ENCODE measurements at places on chromosomes 7 and 10. TPM values are rescaled to one million over a fixed set of nuclear protein-coding genes. Genes with fewer than 3 reads are reported as not detected.

GRCh38 chr10:117860135-117860534 lies 186.6 kb downstream of the RAB11FIP2 start:
- H3K27me3 ChIP-seq, result no peaks in the 10 kb centered on the region
- H3K4me1 ChIP-seq, result no peaks in the 10 kb centered on the region
- no peaks in the 10 kb centered on the region for H3K36me3 ChIP-seq
- DNase-seq, result no peak

DNA sequence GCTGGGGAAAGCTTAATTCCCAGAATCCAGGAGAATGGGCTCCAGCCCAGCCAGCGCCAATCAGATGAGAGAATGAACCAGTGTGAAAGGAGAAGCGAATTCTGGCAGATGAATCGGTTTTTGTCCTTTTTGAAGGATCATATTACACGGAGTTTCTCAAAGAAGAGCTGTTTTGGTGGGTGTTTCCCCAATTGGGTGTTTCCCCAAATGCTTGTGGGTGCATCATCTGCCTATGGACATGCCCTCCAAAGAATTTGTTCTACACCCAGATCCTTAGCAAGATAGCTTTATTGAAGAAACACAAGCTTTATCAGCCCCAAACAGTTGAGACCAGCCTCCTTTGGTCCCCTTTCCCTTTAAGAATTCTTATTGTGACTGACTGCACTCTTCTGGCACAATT lies 186.5 kb upstream of the GPR26 start:
- no peaks in the 10 kb centered on the region for H3K36me3 ChIP-seq
- H3K4me3 ChIP-seq, result no peak overlapping the region
- H3K27ac ChIP-seq, result no peak overlapping the region
- no peak for DNase-seq

GRCh38 chr7:143396625-143397556 lies 11.8 kb downstream of the EPHA1 start:
- no peak for DNase-seq
- no peak overlapping the region for H3K27ac ChIP-seq
- H3K4me1 ChIP-seq, result peaks cover 32% of the 10 kb centered on the region
- peaks cover 18% of the 10 kb centered on the region for H3K36me3 ChIP-seq

DNA sequence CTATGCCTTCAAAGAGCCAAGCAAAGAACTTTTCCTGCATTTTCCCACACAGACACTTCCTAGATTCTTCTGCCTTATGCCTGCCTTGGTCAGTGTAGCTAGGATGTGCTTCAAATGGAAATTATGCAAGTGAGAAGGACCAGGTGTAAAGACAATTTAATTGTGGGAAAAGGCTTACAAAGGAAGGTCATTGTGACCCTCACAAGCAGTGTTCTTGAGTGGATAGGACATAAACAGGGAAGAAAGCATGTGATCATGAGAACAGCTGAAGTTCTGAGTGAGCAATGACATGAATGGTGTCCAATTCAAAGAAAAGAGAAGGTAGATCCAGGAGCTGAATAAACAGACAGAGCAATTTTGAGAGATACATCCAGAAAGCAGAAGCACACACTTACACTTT lies 1.3 kb upstream of the PIP start:
- no peaks in the 10 kb centered on the region for H3K36me3 ChIP-seq
- H3K4me1 ChIP-seq, result no peaks in the 10 kb centered on the region
- DNase-seq, result no peak
- no peak overlapping the region for H3K27ac ChIP-seq

- no peak overlapping the region for H3K27ac ChIP-seq
- peak; percentile 64 for DNase-seq
- H3K4me3 ChIP-seq, result no peak overlapping the region
- H3K27me3 ChIP-seq, result peaks cover 96% of the 10 kb centered on the region
- H3K4me1 ChIP-seq, result peaks cover 36% of the 10 kb centered on the region
Observed at GRCh38 chr10:101217450-101218281, 11.6 kb downstream of the LBX1 start.

- H3K27ac ChIP-seq, result no peak overlapping the region
- no peaks in the 10 kb centered on the region for H3K27me3 ChIP-seq
- no peak overlapping the region for H3K4me3 ChIP-seq
- DNase-seq, result no peak
Observed at GRCh38 chr10:21860718-21861117, 142.8 kb downstream of the DNAJC1 start.

Gene HECW1
- total RNA-seq, result 0.13 TPM

- H3K27ac ChIP-seq, result no peak overlapping the region
- no peak overlapping the region for H3K4me3 ChIP-seq
- no peaks in the 10 kb centered on the region for H3K27me3 ChIP-seq
Observed at GRCh38 chr10:118799777-118800176, 45.0 kb upstream of the CACUL1 start.

- no peaks in the 10 kb centered on the region for H3K36me3 ChIP-seq
- no peak overlapping the region for H3K27ac ChIP-seq
- H3K27me3 ChIP-seq, result no peaks in the 10 kb centered on the region
- no peak for DNase-seq
- H3K4me1 ChIP-seq, result peaks cover 6% of the 10 kb centered on the region
Observed at GRCh38 chr7:16770657-16771329, 17.2 kb downstream of the TSPAN13 start.

- peaks cover 33% of the 10 kb centered on the region for H3K4me1 ChIP-seq
- no peaks in the 10 kb centered on the region for H3K36me3 ChIP-seq
- DNase-seq, result no peak
- no peaks in the 10 kb centered on the region for H3K27me3 ChIP-seq
- H3K4me3 ChIP-seq, result no peak overlapping the region
Observed at GRCh38 chr7:2821161-2821841, 22.8 kb downstream of the GNA12 start.

DNA sequence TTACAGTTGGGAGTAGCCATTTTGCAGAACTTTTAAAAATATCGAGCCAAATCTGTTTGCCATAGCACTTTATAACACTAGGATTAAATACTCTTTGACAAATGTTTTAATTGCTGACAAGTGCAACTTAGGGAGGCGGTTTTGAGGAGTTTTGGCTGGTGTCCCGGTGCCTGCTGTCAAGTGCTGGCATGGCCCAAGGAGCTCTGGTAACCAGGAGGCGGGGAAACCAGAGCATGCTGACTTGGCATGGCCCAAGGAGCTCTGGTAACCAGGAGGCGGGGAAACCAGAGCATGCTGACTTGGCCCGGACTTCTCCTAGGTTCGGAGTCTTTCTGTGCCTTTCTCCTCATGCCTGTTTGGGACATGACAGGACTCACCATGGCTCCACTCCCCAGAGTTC lies 30.8 kb upstream of the ZNF32 start:
- peaks cover 3% of the 10 kb centered on the region for H3K27me3 ChIP-seq
- H3K36me3 ChIP-seq, result no peaks in the 10 kb centered on the region
- peaks cover 22% of the 10 kb centered on the region for H3K4me1 ChIP-seq
- no peak overlapping the region for H3K27ac ChIP-seq
- no peak overlapping the region for H3K4me3 ChIP-seq

DNA sequence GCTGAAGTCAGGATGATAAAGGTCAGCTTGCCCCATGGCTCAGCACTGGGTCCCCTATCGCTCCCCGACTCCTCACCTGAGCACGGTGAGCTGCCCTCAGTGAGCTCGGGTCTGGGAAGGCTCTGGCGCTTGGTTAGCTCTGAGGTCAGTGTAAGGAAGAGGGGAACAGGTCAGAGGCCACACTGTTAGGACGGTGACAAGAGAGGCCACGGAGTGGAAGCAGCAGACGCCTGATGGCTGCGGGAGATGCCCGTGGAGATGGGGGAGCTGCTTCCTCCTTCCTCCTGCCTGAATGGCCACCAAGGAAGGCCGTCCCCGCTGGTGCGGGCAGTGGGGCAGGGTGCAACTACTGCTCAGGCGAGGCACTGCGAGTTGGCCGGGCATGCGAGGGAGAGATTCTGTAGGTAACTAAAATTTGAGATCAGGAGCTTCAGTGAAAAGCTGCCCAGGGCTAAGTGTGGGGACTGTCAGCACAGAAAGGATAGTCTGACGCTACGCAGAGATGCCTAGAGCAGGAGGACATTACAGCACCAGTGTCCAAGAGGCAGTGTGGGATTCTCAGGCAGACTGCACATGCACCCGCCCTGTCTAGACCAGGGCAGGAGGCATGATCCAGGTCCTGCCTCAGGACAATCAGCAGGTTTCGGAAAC lies 231.3 kb upstream of the GRB10 start:
- peaks cover 2% of the 10 kb centered on the region for H3K4me1 ChIP-seq
- no peak overlapping the region for H3K4me3 ChIP-seq
- H3K27me3 ChIP-seq, result no peaks in the 10 kb centered on the region
- DNase-seq, result no peak
- no peaks in the 10 kb centered on the region for H3K36me3 ChIP-seq

- no peak overlapping the region for H3K27ac ChIP-seq
- H3K36me3 ChIP-seq, result no peaks in the 10 kb centered on the region
- H3K27me3 ChIP-seq, result peaks cover 5% of the 10 kb centered on the region
- H3K4me1 ChIP-seq, result peaks cover 12% of the 10 kb centered on the region
- H3K4me3 ChIP-seq, result no peak overlapping the region
Observed at GRCh38 chr10:93813507-93814465, 56.0 kb downstream of the LGI1 start.

GRCh38 chr7:158274996-158275395 lies 312.6 kb downstream of the PTPRN2 start:
- no peak for DNase-seq
- no peaks in the 10 kb centered on the region for H3K27me3 ChIP-seq
- H3K4me1 ChIP-seq, result no peaks in the 10 kb centered on the region
- H3K4me3 ChIP-seq, result no peak overlapping the region

DNA sequence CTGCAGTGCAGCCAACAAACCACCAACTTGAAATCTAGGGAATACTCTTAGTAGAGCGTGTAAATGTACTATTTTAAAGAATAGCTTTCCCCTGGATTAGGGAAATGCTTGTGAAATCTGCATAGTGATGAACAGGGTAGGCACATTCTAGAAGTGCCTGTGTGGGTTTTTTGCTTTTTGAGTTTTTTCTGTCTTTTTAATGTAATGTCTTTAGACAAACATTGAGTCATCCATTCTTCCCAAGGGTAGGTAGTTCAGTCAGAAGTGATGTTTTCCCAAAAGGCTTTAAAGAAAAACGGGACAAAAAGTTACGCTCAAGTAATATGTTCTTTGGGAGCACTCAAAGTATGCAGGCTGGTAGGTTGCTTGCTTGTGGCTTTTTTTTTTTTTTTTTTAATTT lies 130.0 kb downstream of the AUTS2 start:
- H3K27me3 ChIP-seq, result no peaks in the 10 kb centered on the region
- DNase-seq, result no peak
- no peak overlapping the region for H3K4me3 ChIP-seq
- H3K4me1 ChIP-seq, result no peaks in the 10 kb centered on the region
- no peak overlapping the region for H3K27ac ChIP-seq
- no peaks in the 10 kb centered on the region for H3K36me3 ChIP-seq

Gene TMEM120A
- 11.1 TPM for total RNA-seq

- peak; percentile 37 for DNase-seq
- no peak overlapping the region for H3K27ac ChIP-seq
- H3K27me3 ChIP-seq, result no peaks in the 10 kb centered on the region
- H3K4me1 ChIP-seq, result peaks cover 22% of the 10 kb centered on the region
- no peak overlapping the region for H3K4me3 ChIP-seq
- H3K36me3 ChIP-seq, result peaks cover 17% of the 10 kb centered on the region
Observed at GRCh38 chr7:55191926-55192692, 173.0 kb upstream of the LANCL2 start.

Gene STK31
- 0.40 TPM for total RNA-seq

DNA sequence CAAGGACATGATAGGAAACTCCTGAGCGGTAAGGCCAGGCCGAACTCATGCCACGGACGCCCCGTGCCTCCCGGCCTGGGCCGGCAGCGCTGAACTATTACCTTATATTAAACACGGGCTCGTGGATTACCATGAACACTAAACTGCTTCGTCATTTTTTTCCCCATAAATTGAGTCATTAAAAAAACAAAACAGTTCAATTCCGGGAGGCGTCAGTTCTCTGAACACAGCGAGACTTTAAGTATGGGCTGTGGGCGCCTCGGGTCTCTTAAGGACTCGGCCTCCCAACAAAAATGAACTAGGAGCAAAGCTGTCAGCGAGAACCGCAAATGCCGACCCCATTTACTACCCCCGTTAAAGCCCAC lies 519 bp downstream of the PITRM1 start:
- peak overlapping the region; percentile 75 for H3K4me3 ChIP-seq
- no peaks in the 10 kb centered on the region for H3K27me3 ChIP-seq
- peaks cover 24% of the 10 kb centered on the region for H3K4me1 ChIP-seq
- no peak for DNase-seq
- peaks cover 26% of the 10 kb centered on the region for H3K36me3 ChIP-seq

GRCh38 chr10:22908837-22909236 lies 19.0 kb upstream of the ARMC3 start:
- H3K27me3 ChIP-seq, result no peaks in the 10 kb centered on the region
- no peak overlapping the region for H3K4me3 ChIP-seq
- H3K36me3 ChIP-seq, result no peaks in the 10 kb centered on the region
- H3K27ac ChIP-seq, result no peak overlapping the region
- no peak for DNase-seq
- H3K4me1 ChIP-seq, result peaks cover 2% of the 10 kb centered on the region

GRCh38 chr10:103554488-103555324 lies 61.2 kb downstream of the NEURL1 start:
- H3K4me3 ChIP-seq, result peak overlapping the region; percentile 42
- peaks cover 48% of the 10 kb centered on the region for H3K4me1 ChIP-seq
- peak; percentile 86 for DNase-seq
- H3K36me3 ChIP-seq, result no peaks in the 10 kb centered on the region
- H3K27ac ChIP-seq, result no peak overlapping the region

DNA sequence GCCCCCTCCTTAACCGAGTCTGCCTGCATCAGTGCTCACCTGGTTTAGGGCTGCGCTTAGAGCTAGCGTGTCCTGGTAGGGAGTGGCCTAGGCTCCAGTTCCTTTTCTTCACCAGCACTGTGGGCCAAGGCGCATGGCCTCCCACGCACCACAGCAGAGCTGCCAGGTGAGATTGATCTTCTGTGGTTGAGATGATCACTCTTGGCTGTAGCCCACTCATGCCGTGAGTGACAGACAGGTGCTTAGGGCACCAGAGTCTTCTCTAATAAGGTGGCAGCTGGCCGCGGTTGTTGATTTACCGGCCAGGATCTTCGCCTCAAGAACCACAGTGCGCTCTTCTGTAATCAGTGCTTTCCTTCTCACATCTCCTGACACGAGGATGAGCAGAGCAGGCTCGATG lies 157.2 kb upstream of the INSYN2A start:
- peaks cover 2% of the 10 kb centered on the region for H3K4me1 ChIP-seq
- H3K36me3 ChIP-seq, result peaks cover 17% of the 10 kb centered on the region
- no peak overlapping the region for H3K27ac ChIP-seq
- H3K27me3 ChIP-seq, result no peaks in the 10 kb centered on the region
- DNase-seq, result no peak
